ENCODE measurements at places on chromosomes 5 and 9.

GRCh38 chr9:70260007-70260443, 1.2 kb downstream of the SMC5 start:
- DNase-seq = no peak

DNA sequence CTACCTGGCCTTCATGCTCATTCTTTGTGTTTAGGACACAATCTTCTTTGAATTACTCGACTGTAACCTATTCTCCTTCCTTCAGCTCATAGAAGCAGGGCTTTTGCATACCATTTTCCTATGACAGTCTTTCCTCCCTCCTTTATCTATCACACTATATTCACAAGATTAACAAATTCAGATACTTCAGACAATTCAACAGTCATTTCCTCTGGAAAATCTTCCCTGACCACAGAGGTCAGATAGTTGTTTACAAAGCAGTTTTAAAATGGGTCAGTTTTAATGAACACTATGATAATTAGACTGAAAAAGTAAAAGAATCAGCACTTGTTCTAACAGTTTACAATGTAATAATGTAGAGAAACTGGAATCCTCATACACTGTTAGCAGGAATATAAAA, 4.3 kb downstream of the CAAP1 start:
- DNase-seq = no peak

GRCh38 chr9:93295031-93295430, 111.1 kb downstream of the WNK2 start:
- DNase-seq = no peak

DNA sequence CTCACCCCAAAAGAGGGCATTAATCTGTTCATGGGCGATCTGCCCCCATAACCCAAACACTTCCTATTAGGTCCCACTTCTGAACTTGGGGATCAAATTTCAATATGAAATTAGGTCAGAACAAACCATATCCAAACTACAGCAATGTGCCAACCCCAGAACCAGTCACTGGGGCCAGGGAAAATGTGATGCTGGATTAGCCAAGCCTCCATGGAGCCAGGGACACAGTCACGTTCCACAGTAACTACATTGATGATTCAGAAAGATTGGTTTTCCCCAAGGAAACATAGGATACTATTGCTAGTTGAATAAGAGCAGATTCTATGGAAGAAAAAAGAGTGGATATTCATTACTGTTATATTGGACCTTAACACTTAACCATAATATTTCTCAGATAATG, 84.2 kb downstream of the GIN1 start:
- DNase-seq = no peak

DNA sequence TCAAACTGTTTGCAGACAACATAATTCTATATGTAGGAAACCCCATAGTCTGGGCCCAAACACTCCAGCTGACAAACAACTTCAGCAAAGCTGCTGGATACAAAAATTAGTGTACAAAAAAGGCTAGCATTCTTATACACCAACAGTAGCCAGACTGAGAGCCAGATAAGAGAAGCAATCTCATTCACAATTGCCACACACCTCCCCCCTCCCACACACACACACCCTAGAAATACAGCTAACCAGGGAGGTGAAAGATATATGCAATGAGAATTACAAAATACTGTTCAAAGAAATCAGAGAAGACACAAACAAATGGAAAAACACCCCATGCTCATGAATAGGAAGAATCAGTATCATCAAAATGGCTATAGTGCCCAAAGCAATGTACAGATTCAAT, 9.0 kb downstream of the MTREX start:
- DNase-seq = no peak

DNA sequence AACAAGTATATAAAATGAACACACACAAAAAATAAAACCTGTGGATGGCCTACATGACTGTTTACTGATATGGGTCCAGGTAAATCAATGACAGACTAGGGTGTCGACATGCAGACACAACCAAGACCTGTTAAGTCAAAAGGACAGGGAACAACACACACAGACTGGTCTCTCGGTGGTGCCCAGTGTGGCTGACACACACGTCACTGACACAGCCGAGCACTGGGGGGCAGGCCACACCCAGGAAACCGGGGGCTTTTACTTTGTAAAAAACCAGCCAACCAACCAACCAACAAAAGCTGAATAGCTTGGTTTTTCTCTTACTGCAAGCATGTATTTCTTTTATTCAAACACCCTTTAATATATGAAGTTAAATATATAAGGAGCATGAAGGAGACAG, 5.0 kb downstream of the FAM163B start:
- no peak for DNase-seq

DNA sequence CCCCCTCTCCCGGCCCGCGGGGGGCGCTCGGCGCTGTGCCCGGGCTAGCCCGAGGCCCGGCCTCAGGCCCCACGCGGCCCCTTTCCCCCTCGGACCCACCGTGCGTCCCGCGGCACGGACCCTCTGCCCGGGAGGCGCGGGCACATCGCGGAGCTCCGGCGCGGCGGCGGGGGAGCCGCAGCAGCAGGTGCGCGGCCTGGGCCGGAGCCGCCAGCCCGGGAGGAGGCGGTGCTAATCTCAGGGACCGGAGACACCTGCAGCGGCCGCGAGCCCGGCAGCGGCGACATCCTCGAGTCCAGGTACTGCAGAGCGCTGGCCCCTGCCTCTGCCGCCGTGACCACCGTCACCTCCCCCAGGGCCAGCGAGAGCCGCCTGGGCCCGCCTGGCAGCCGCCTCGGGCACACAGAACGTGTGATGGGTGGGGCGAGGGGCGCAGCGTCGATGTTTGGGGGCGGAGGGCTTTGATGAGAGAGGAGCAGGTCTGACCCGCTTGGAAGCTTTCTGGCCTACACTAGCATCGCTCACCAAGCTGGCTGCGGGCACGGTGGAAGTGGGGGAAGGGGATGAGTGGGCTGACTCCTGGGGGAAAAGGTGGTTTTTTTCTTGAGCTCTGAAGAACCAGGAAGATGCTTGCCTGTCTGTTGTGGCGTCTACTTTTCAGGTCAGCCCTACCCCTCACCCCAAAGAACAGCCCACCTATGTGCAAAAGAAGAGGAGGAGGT, 524 bp downstream of the CYFIP2 start:
- no peak for DNase-seq

DNA sequence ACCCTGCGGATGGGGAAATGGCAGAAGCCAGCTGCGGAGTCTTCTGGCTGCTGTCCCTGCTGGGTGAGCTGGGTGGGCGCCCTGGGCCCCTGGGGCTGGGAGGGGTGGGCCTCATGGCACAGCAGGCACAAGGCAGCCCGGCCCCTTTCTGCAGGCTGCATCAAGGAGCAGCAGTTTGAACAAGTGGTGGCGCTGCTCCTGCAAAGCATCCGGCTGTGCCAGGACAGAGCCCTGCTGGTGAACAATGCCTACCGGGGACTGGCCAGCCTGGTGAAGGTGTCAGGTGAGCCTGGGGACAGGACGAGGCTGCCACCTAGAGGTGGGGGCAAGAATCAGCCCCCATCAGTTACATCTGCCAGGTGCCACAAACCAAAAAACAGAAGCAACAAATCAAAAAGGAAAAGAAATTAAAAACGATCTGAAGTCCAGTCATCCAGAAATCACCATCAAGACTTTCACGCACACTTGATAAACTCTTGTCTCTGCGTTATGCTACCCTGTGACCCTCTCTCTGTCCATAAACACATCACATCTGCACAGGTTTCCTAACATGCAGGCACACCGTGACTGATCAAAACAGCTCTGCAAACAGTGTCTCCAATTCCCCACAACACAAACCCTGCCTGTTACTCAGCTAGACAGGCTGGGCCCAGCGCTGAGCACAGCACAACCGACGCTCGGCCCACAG, 13.9 kb downstream of the REXO4 start:
- no peak for DNase-seq

- no peak for DNase-seq
These were observed 19.5 kb downstream of the MAP1B start for GRCh38 chr5:72126796-72127195.

DNA sequence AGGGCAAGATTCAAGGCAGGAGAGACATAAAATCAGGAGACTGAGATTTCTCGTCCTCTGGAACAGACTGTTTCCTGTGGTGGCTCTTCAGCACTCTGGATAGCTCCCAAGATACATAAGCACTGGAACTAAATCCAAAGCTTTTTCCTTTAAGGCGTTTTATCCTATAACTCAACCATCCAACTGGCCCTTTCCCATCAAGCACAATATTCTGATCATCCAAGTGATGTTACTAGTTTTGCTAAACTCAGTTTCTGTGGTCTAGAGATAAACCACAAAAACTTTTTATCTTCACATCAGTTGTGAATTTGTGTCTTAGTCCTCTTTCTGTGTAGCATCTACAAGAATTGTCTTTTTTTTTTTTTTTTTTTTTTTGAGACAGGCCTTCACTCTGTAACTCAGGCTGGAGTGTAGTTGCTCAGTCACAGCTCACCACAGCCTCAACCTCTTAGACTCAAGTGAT, 299.4 kb downstream of the COX7C start:
- no peak for DNase-seq

DNA sequence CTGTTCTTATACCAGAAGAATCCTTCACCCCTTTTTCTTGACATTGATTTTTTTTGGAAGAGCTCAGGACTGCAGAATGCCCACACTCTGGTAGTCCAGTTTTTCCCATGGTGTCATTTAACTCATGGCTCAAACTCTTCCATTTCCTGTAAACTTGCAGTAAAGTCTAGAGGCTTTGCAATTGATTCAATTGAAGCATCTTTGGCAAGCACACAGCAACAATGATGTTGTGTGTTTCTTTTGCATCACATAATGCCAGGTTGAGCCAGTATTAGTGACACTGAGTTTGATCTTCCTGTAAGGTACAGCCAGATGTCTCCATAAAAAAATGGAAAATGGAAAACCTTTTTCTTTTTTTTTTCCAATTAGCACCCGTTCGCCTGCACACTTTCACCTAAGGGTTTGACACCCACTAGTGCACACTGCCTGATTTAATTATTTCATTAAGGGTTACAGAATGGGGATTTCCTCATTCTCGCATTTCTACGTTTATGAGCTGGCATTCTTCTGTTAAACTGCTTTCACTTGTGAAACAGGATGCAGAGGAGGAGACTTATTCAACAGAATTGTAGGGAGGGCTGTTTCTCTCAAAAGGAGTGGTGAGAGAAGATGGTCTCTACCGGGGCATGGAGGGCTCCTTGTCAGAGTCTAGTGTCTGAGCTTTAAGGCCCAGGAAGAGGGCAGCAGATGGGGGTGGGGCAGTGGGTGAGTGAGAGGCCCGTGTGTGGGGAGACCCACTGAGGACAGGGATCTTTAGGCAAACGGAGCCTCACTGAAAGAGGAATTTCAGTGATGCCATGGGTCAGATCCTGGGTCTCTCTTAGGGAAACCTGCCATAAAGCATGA, 2.2 kb upstream of the S1PR3 start:
- peak; percentile 91 for DNase-seq

- no peak for DNase-seq
These were observed 43.1 kb downstream of the COL27A1 start for GRCh38 chr9:114198249-114199040.

DNA sequence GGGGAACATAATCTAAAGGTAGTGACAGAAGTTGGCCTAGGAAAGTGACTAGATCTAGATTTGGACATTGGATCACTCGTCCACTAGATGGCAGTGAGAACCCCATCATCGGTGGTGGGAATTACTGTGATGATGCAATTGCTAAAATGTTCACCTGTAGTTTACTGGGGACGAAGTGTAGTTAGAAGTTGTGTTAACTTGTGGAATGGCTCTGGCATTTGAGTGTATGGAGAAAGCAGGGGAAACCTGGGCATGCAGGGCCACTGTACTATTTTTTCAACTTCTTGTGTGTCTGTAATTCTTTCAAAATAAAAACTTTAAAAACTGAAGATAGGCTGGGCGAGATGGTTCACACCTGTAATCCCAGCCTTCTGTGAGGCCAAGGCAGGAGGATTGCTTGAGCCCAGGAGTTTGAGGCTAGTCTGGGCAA, 75.5 kb downstream of the PHAX start:
- peak; percentile 51 for DNase-seq

GRCh38 chr9:133002147-133003070, 23.9 kb downstream of the GFI1B start:
- no peak for DNase-seq

DNA sequence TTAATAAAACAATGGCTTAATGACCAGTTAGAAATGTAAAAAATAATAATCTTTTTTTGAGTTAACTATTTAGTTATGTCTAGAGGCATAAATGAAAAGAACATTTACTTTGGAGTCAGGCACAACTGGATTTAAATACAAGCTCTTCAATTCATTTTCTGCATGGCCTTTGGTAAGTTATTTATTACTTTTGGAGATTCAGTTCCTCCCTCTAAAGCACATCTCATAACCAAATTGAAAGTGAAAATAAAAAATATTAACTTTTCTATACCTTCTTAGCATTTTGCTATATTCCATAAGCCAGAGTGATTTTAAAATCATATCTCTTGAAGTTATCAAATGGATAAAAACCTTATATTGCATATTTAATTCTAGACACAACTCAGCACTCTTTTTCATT, 434.9 kb upstream of the SMARCA2 start:
- DNase-seq = no peak

DNA sequence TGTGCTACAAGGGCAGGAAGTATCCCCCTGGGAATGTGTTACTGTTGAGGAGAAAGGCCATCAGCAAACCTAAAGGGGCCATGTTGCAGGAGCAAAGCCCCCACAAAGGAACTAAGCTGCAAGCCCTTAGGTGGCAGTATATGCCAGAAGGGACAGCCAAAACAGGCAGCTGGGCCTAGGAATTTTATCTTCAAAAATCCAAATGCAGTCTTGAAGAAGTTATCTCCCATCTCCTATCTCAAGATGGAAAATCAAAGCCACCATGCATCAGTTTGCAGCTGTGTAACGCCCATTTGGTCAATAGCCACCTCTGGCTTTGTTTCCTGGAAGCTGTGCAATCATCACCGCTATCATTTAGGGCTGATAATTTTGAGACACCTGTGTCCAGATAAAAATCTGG, 400.3 kb downstream of the ARHGEF28 start:
- no peak for DNase-seq
